ENCODE measurements at places on chromosomes 3 and 15.

DNA sequence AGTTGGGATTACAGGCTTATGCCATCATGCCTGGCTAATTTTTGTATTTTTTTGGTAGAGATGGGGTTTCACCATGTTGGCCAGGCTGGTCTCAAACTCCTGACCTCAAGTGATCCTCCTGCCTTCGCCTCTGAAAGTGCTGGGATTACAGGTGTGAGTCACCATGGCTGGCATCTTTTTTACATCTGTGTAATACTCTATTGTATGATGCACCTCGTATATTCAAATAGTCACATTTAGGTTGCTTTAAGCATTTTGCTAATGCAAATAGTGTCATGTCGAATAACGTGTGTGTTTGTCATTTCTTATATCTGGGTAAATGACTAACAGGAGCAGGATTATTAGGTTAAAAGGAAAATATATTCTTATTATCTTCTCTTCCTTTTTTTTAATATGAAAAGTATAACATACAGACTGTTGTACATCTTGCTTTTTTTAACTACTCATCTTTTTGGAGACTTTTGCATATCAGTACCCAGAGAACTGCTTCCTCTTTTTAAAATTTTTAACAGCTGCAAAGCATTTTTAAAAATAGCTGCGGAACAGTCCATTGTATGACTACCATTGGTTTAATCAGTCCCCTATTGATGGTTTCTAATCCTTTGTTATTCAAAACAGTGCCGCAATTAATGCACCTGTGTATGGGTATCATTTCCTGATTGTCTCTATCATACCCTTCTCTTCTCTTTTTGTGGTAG, 13.4 kb downstream of the SCAMP5 start:
- no peak for DNase-seq

DNA sequence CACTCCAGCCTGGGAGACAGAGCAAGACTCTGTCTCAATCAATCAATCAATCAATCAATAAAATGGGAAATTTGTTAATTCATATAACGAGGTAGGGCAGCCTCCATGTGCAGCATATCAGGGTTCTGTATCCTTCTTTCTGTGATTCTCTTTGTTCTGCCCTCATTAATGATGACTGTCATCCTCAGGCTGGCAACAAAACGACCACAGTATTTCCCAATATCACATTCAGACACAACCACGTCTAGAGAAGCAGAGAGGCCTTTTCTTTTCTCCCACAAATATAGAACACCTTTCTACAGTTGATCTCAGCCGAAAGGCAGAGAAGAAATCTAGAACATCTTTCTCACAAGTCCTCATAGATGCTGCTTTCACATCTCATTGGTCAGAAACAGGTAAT, 11.2 kb downstream of the CEP19 start:
- no peak for DNase-seq

GRCh38 chr3:15497964-15498363, 23.5 kb downstream of the COLQ start:
- DNase-seq = no peak

- DNase-seq = no peak
Measured at GRCh38 chr15:45790325-45790943, 155.6 kb downstream of the SQOR start.

- DNase-seq = no peak
Measured at GRCh38 chr15:48992096-48992495, 28.4 kb upstream of the SHC4 start.

DNA sequence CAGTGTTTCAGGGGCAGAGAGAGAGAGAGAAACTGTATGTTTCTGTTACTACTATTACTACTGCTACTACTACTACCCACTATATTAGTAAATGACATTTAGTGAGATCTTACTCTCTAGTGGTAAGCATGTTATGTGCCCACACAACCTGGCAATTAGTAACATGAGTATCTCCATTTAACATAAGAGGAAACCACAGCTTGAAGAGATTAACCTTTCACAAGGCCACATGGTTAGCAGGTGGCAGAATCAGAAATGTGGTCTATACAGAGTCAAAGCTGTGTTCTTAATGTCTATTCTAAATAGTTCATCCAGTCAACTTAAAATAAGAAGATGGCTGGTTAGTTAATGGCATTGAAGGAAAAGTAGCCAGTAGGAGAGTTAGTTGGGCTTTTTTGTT, 961.6 kb downstream of the MCTP2 start:
- DNase-seq = no peak

DNA sequence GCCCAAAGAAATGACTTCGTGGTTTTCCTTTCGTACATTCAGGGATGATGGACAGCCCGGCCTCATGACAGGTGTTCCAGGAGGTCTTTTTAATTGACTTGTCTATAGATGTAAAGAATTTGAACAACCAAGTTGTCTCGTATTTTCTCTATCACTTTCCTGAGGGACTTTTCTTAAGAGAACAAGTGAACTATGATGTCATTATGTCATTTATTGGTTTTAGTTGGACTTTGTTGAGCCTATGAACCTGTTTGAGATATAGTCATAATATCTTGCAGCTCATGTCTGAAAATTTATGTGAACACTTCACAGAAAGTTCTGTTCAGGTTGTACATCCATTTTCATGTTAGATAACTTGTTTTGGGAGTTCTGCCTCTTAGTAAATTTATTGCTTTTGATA, 89.2 kb downstream of the RBMS3 start:
- no peak for DNase-seq

All from NCI-H2029 treated with DMSO at 0.1 percent for 48 hours (cell line).